Amniotic epithelial cell (primary cell): ENCODE measurements at places on chromosomes 7 and 10.
A peak's percentile ranks its signal among the peaks of the same experiment; 100 is the strongest.

DNA sequence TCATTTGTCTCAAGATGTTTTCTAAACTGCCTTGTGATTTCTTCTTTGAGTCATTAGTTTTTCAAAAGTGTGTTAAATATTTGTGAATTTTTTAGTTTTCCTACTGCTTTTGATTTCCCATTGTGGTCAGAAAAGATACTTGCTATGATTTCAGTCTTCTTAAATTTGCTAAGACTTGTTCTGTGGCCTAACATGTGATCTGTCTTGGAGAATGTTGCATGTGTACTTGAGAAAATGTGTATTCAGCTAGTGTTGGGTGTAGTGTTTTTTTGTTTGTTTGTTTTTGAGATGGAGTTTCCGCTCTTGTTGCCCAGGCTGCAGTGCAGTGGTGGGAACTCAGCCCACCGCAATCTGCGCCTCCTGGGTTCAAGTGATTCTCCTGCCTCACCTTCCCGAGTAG is 28.6 kb downstream of the BMPR1A start:
- peak; percentile 36 for DNase-seq

DNA sequence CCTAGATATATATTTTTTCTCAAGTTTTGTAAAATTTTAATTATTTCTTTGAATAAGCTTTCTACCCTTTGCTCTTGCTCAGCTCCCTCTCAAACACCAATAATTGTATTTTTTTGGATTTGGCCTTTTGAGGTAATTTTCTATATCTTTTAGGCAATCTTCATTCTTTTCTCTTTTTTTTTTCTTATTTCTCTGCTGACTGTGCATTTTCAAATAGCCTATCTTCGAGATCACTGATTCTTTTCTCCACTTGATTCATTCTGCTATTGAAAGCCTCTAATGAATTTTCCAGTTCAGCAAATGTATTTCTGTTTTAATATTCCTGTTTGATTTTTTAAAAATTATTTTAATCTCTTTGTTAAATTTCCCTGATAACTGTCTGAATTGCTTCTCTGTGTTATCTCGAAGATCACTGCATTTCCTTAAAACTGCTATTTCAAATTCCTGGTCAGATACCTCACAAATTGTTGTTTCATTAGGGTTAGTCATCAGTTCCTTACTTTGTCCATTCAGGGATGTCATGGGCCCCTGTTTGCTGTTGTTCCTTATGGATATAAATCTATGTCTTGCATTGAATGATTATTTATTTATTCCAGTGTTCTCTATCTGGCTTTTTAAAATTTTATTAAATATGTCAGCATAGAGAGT is 100.1 kb upstream of the UNC5B start:
- no peak for DNase-seq

DNA sequence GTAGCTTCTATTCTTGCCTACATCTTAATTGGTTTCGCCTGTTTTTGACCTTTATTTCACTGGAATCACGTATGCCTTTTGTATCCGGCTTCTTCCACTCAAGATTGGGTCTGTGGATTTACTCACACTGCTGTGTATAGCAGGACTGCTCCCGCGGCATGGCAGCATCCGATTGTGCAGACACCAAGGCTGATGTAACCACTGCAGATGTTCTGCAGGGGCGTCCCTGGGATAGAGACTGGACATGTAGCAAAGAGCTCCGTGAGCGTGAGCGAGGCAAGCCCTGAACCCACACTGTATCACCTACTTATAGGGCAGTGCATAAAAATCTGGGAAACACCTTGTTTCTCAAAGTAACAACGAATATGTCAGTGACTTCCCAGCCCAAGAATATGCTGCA is 11.4 kb upstream of the IDI2 start:
- no peak for DNase-seq

DNA sequence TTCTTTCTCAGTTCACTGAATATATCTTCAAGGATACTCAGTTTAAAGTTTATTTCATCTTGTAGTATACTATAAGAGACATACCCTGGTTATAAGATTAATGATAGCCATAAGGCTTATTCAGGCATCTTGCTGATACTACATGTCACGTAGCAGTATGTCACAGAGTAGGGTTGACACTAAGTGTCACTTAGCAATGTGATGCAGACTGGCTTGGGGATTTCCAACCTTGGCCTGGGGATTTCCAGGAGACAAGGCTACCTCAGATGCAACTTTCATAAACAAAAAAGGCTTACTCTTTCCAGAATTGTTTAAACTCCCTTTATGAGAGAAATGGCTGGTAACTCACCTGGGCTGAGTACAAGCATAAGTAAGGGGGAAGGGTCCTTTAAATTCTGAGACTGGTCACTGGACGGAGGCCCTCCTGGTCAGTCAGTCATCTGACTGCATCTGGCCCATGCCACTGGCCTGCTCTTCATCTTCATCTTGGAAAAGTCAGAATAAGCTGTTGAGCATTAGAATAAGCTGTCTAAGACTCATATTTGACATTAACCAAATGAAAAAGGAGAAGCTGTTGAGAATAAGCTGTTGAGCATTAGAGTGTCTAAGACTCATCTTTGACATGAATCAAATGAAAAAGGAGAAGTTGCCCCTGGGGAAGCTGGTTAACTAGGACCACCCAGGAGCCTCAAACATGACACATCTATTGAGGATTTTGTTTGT is 9.5 kb downstream of the SLC13A1 start:
- no peak for DNase-seq

- DNase-seq, result no peak
Observed at GRCh38 chr7:100154651-100155491, 3.7 kb downstream of the TRAPPC14 start.

DNA sequence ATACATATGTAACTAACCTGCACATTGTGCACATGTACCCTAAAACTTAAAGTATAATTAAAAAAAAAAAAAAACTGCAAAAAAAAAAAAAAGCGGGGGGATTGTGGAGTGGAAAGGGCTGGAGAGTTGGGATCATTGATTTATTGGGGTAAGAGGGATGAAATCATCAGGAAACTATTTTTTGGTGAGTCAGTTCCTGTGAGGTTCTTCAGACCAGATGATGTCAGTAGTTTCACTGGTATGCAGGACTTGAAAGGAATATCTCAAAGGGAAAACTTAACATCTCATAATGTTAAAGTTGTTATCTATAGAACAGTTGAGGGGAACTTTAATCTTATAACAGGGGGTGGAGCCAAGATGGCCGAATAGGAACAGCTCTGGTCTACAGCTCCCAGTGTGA is 32.6 kb upstream of the TECTB start:
- DNase-seq, result peak; percentile 41

GRCh38 chr10:26323219-26323618 is 106.6 kb downstream of the GAD2 start:
- DNase-seq, result no peak

- DNase-seq, result no peak
Observed at GRCh38 chr10:59060852-59061251, 115.6 kb upstream of the PHYHIPL start.

DNA sequence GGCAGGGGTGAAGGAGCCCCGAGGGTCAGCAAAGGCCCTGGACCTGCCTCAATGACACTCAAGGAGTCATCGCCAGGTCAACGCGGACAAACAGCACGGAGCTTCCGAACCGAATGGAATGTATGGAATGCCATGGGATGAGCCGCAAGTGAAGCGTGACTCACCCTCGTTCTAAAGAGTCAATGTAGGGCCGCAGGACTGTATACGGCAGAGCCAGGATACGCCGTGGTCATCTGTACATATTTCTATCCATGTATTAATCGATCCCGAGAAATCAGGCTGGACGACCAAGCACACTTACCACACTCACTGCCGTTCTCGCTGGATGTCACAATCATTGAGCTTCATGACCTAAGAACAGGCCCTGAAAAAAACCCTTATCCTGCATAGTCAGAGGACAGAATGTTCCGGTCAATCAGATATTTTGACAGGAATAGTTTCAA is 4.3 kb downstream of the SNX8 start:
- peak; percentile 97 for DNase-seq

GRCh38 chr7:72316148-72316547 is 96.0 kb downstream of the CALN1 start:
- no peak for DNase-seq

- no peak for DNase-seq
Observed at GRCh38 chr7:85823396-85824080, 636.7 kb upstream of the SEMA3D start.

GRCh38 chr10:132506711-132507408 is 30.7 kb upstream of the INPP5A start:
- no peak for DNase-seq

DNA sequence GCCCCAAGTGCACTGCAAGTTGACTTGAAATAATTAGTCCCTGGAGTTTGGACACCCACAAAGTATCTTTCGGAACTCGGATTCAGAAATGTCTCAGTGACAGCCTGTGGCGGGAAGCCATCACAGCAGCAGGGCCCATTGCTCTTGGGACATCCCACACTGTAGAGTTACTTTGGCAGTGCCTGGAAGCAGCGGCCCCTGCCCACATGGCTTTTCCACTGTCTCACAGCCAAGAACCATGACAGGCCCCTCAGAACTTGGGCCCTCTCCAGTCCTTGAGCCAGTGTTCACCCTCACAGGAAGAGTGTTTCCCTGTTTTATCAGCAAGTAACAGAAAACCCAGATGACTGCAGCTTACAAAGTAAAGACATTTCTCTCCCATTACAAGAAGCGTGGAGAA is 477.0 kb upstream of the GALNT17 start:
- no peak for DNase-seq

DNA sequence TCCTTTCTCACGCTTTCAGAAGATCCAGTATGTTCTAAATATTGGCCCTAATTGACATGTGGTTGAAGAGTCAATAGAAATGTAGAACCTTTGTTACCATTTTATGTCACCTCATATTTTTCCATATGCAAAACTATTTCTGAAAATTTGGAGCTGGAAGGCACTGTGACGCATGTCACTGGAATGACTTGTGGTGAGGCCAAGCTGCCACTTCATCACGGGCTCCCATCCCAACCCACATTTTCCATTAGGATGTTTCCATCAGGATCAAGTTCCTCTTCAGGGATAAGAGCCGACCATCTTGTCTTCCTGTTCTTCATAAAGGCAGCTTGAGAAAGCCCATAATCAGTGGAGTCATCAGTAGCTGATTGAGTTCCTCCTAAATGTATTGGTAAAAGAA is 1241.7 kb downstream of the GATA3 start:
- DNase-seq, result no peak

DNA sequence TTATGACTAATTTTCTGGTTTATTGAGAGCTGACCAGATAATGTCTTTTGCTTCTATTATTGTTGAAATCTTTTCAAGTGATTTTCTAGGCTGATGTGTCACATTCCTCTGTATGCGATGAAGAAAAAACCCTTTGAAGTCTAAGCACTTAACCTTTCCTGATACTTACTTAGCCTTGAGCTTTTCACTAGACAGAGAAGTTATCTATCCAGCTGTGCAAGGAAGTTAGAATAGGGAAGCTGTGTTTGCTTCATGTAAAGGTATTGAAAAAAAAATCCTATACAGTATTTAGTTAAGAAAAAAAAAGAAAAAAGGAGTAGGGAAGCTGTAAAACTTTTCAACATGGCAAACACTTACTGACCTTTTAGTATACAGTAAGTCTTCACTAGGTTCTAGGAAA is 117.6 kb upstream of the DNAJB12 start:
- no peak for DNase-seq
